ENCODE measurements at places on chromosomes 4 and X. TPM values are rescaled to one million over a fixed set of nuclear protein-coding genes. Genes with fewer than 3 reads are reported as not detected.

DNA sequence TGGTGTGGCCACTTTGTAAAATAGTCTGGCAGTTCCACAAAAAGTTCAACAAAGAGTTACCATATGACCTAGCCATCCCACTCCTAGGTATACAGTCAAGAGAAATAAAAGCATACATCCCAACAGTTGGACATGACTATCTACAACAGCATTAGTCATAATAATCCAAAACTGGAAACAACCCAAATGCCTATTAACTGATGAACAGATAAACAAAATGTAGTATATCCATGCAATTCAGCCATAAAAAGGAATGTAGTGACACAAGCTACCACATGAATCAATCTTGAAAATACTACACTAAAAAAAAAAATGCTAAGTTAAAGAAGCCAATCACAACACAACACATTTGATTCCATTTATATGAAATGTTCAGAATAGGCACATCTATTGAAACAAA is 16.1 kb downstream of the MED14 start:
- DNase-seq: peak; percentile 53

DNA sequence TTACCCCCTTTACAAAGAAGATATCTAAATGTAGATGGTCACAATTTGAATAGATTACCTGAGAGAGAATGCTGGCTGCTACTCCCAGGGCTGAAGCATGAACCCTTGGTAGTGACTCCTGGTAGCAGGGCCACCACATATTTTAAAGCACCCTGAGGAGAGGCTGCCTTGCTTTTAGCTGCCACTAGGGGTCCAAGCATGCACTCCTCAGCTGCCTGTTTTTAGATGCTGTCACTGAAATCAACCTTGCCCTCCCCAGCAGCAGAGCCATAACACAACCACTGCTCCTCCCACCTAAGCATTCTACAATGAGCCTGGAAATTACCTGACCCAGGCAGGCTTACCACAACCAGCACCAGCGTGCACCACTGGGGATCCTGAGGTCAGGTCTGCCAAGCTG is 850.9 kb downstream of the FAM133A start:
- no peak for DNase-seq

DNA sequence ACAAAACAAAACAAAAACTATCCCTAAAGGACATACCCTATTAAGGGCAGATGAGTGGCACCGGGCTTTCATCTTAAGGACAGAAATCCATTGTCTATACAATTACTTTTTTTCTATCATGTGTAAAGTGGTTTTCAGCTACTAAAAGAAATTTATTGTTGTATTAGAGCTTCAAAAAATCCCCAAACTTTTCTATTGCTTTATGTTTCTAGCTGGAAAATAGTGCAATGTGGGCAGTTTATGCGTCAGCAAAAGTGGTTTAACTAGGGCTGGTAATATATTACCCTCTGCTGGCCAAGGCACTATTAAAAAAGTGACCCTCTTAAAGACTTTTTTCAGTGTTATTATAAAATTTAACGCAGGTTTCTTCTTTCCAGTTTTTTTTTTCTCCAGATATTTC is 15.5 kb upstream of the GPR82 start:
- no peak for DNase-seq

GRCh38 chrX:103780336-103781061 is 3.9 kb downstream of the PLP1 start:
- DNase-seq: no peak

GRCh38 chr4:10106421-10107039 is 10.1 kb downstream of the WDR1 start:
- peak; percentile 95 for DNase-seq

GRCh38 chr4:7196736-7197135 is 4.4 kb downstream of the SORCS2 start:
- no peak for DNase-seq

DNA sequence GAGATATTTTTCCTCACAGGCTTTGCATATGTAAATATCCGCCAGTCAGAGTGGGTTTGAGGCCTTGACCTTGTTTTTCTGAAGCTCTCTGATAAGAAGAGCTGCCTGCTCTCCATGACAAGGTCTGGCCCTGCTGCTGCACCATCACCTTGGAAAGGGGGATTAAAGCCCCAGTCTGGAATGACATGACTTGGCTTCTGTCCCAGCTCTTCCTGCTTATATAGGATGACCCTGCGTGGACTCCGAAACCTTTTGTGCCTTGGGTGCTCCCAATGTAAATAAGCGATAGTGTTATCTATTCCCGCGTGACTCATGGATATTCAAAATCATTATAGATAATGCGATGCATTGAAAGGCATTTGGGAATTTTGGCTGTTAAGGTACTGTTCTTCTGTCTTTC is 139.3 kb downstream of the BMPR1B start:
- DNase-seq: peak; percentile 90

DNA sequence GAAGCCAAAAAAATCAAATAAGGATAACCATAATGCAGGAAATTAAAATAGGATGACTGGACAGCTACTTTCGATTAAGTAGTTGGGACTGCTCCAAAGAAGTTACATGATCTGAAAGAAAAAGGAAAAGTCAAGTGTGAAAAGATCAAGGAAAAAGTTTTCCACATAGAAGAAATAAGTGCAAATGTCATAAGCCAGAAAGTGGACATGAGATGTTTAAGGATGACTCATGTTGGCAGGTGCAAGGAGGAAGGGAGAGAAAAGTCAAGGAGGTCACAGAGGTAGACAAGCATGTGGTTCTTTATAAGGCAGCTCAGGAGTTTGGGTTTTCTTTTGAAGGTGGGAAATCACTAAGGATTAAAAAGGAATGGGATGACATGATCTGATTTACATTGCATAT is 89.8 kb upstream of the GPRIN3 start:
- DNase-seq: no peak

- peak; percentile 18 for DNase-seq
Measured at GRCh38 chr4:81084029-81084428, 53.5 kb downstream of the BMP3 start.

DNA sequence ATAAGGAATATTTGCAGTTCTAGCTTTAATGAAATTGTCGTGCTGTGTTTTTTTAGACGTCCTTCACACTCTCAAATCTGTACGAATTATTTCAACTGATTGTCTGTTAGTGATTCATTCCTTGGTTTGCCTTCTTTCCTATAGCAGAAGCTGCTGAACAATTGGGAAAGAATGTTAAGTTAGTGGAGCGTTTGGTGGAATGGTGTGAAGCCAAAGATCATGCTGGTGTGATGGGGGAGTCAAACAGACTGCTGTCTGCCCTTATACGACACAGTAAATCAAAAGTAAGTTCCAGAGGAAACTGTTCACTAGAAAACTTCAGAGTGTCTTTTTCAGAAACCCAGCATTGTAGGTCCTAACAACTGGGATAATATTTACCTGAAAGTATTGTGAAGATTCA is 159.9 kb downstream of the RAP1GDS1 start:
- peak; percentile 37 for DNase-seq

- no peak for DNase-seq
Measured at GRCh38 chr4:164293203-164293602, 460.7 kb upstream of the SMIM31 start.

GRCh38 chr4:119170195-119170594 is 34.6 kb downstream of the MYOZ2 start:
- DNase-seq: no peak

- peak; percentile 38 for DNase-seq
Measured at GRCh38 chrX:103254171-103254824, 657 bp downstream of the TCEAL8 start.

GRCh38 chr4:161540265-161540664 is 623.5 kb downstream of the FSTL5 start:
- DNase-seq: no peak

DNA sequence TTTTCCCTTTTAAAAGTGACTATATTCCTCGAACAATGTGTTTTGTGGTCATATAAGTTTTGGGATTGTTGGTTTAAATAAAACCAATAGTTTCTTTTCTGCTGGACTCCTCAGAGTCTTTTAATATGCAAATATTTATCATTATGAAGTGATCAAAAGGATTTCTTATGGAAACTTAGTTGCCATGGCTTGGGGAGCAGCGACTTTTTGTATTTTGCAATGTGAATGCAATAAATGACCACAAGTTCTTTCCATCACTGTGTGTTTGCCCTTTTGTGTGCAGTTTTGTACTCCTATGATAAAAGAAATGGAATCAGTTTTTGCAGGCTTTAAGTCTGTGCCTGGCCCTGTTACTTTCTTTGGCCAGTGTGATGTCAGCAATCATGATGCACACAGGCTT is 68.5 kb upstream of the NUDT6 start:
- no peak for DNase-seq

- DNase-seq: no peak
Measured at GRCh38 chr4:115769396-115769795, 656.0 kb upstream of the NDST4 start.

GRCh38 chr4:20384456-20384855 is 132.8 kb downstream of the SLIT2 start:
- no peak for DNase-seq

DNA sequence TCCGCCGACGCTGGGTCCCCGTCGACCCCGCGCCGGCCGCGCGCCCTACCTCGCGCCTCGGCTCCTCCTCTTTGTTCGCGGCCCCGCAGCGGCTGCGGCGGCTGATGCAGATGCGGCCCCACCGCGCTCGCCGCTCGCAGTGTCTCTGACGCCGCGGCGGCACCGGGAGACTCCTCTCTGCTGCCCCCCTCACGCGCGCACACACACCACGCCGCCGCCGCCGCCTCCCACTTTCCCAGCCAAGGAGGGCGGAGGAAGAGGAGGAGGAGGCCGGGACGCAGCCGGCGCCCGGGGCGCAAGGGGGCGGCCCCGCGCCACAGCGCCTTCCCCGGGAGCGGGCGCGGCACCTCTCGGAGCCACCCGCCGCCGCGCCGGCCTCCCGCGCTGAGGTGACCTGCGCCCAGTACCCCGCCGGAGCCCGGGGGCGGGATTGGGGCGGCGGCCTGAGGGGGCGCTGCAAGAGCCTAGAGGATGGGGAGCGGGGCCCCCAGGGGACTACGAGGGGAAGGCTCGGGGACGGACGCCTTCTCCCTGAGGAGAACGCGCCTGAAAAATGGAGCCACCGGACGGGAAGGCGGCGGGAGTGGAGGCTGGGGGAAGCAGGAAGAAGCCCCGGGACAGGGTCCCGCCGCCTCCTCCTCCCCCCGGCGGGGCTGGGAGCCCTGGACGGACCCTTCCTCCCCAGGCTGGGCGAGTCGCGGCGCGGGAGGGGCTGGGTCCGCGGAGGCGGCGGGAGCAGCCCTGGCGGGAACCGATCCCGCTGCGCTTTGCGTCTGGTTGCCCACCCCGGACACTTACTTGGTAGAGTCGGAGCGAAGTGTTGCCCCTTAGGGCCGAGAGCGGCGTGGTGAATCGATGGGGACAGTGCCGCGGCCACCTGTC is at the start of gene SH3RF1:
SH3RF1 (minus strand) TSS at position 147 of the 882 bp plus-strand sequence. CDS start 1,744 bp downstream, outside the sequence.
- DNase-seq: peak; percentile 94

DNA sequence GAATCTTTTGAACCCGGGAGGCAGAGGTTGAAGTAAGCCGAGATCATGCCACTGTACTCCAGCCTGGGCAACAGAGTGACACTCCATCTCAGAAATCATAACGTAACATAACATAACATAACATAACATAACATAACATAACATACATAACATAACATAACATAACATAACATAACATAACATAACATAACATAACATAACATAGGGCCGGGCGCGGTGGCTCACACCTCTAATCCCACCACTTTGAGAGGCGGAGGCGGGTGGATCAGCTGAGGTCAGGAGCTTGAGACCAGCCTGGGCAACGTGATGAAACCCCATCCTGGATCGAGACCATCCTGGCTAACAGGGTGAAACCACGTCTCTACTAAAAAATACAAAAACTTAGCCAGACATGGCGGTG is 76.7 kb downstream of the NOCT start:
- DNase-seq: no peak

- DNase-seq: no peak
Measured at GRCh38 chrX:71974916-71975315, 64.3 kb downstream of the NHSL2 start.

DNA sequence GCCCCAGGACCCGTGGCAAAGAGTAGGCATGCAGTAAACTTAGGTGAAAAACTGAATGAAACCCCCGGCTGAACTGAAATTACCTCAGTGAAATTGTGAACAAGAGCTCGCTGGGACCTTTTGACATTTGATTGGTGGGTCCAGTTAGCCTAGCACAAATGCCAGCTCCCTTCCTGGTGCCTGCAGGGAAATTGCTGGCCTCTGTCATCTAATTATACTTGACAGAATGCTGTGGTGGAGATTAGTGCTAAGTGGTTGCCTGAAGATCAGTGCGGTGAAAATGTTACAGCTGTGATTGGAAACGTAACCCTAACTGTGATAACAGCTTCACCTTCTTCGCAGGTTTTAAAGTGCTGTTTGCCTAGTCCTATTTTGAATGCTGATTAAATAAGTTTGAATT is 43.0 kb downstream of the ADD1 start:
- DNase-seq: no peak

GRCh38 chrX:81202943-81203342 is 1.0 kb downstream of the SH3BGRL start:
- DNase-seq: no peak

GRCh38 chrX:16144420-16144819 is 21.1 kb downstream of the GRPR start:
- DNase-seq: no peak

BCORL1 gene
- total RNA-seq: 1.3 TPM

PROM1 gene
- under 0.01 TPM for total RNA-seq

DIAPH2 gene
- 15.5 TPM for total RNA-seq

PNMA6A gene
- total RNA-seq: 0.43 TPM

FAM47A gene
- total RNA-seq: not detected

IGSF1 gene
- total RNA-seq: 0.32 TPM

PLP1 gene
- total RNA-seq: under 0.01 TPM

PDE6B gene
- under 0.01 TPM for total RNA-seq

GLRB gene
- 6.8 TPM for total RNA-seq

SCRG1 gene
- total RNA-seq: under 0.01 TPM

LPAR4 gene
- total RNA-seq: 0.32 TPM

MGAT4D gene
- total RNA-seq: not detected

PABPC5 gene
- 1.3 TPM for total RNA-seq

STPG2 gene
- 0.32 TPM for total RNA-seq

ATP6AP1 gene
- total RNA-seq: 91.8 TPM

MAGEC1 gene
- not detected for total RNA-seq

KLHL4 gene
- total RNA-seq: 0.97 TPM

RTL9 gene
- total RNA-seq: under 0.01 TPM

POU3F4 gene
- total RNA-seq: not detected
